Activated naive CD4-positive, alpha-beta T cell treated with anti-CD3 and anti-CD28 coated beads for 36 hours (primary cell): ENCODE measurements at places on chromosomes 7 and 10. TPM values are rescaled to one million over a fixed set of nuclear protein-coding genes. Genes with fewer than 3 reads are reported as not detected.

GRCh38 chr10:70510904-70511303 is 32.3 kb downstream of the PALD1 start:
- no peaks in the 10 kb centered on the region for H3K36me3 ChIP-seq
- DNase-seq, result no peak
- H3K27me3 ChIP-seq, result no peaks in the 10 kb centered on the region
- no peak overlapping the region for H3K4me3 ChIP-seq
- peaks cover 2% of the 10 kb centered on the region for H3K4me1 ChIP-seq

DNA sequence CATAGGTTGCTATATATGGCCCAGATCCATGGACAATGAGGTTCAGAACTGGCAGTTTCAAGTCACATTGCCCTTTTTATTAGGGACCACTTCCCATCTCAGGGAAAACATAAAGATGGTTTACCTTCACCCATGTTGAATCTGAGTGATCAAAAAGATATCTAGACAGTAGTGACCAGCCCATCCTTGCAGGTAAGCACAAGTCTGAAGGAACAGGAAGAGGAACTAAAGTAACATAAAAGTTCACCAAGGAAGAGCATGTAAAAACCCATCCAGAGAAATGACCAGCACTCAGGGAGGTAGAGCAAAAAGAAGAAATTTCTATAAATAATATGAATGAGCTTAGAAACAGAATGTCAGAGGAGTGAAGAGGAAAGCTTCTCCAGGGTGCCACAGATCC is 382.5 kb downstream of the PARD3 start:
- no peak overlapping the region for H3K27ac ChIP-seq
- H3K27me3 ChIP-seq, result peaks cover 2% of the 10 kb centered on the region
- no peaks in the 10 kb centered on the region for H3K4me1 ChIP-seq
- DNase-seq, result no peak
- no peak overlapping the region for H3K4me3 ChIP-seq

- DNase-seq, result no peak
- no peak overlapping the region for H3K4me3 ChIP-seq
- no peak overlapping the region for H3K27ac ChIP-seq
- H3K36me3 ChIP-seq, result peaks cover 14% of the 10 kb centered on the region
- H3K4me1 ChIP-seq, result no peaks in the 10 kb centered on the region
- no peaks in the 10 kb centered on the region for H3K27me3 ChIP-seq
Observed at GRCh38 chr7:129307592-129307991, 82.8 kb downstream of the AHCYL2 start.

Gene NRBF2
- total RNA-seq, result 15.6 TPM
